Right cardiac atrium (tissue), 5 donors: ENCODE measurements at places on chromosomes 4 and X.

GRCh38 chrX:120446498-120446897 lies 22.6 kb downstream of the LAMP2 start:
- DNase-seq, result no peak

DNA sequence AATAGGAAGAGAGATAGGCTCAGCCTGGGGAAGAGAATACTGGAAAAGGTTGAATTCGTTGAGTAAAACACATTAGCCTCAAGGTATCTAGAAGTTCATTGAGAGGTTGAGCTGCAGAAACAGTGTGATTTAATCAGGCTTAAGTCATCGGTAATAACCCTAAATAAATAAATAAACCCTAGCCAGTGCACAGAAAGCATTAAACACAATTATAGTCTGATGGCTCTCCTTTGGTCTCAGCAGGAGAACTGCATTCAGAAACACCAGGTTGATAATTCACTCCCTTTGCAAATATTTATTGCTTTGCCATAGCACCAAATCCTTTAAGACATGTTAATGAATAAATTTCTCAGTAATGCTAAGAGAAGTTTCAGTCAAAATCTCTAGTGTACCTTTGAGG lies 9.6 kb downstream of the DCX start:
- DNase-seq, result no peak

- no peak for DNase-seq
Observed at GRCh38 chr4:149897783-149898182, 82.1 kb upstream of the IQCM start.

- DNase-seq, result peak; percentile 84
Observed at GRCh38 chrX:11665168-11666111, at the start of gene ARHGAP6. ARHGAP6 (minus strand) TSS chrX:11665920; CDS start chrX:11664828, 1,092 bp downstream.

DNA sequence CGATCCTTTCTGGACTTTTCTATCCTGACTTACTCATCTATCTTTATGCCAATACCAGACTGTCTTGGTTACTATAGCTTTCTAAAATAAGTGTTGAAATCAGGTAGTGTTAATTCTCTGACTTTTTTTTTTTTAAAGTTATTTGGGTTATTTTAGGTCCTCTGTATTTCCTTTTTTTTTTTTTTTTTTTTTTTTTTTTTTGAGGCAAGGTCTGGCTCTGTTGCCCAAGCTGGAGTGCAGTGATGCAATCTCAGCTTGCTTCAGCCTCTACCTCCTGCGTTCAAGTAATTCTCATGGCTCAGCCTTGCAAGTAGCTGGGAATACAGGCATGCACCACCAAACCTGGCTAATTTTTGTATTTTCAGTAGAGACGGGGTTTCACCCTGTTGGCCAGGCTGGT lies 2.8 kb upstream of the NELFA start:
- no peak for DNase-seq

DNA sequence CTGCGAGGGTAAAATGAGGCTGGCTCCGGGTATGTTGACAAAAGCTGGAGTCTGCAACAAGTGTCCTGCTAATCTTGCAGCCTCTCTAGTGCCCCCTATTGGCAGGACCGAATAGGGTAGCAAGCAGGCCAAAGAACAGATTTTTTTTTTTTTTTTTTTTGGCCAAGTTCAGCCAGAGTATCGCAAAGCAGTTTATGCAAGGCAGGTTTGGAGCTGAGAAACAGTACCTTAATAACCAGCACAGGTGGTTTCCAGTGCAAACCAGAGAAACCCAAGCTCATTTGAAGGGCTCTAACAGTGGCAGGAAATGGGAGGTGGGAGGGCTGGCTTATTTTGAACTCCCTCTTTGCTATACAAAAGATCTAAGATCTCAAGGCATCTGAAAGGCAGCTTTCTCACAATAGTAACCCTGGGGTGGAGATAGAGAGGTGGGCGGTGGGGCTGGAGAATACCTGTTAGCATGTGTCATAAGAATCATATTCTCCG lies 38.2 kb upstream of the OCIAD2 start:
- no peak for DNase-seq

- DNase-seq, result no peak
Observed at GRCh38 chrX:87338510-87338909, 179.1 kb upstream of the KLHL4 start.

DNA sequence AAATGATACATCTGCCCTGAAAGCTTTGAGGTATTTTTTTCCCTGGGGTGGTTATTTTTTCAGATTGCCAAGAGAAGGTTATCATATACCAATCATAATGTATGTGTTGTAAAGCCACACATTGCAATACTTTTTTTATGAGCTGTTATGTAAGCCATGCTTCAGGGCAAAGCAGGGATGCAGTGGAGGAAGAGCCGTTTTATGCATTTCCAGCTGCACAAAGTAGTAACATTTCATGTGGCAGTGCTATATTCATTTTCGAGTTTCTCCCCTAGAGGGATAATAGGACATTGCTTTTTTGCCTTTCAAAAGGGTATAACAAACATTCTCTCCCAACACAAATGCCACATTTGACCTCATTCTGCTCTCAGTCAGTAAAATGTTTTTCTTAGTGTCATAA lies 68.5 kb downstream of the GALNT7 start:
- no peak for DNase-seq

DNA sequence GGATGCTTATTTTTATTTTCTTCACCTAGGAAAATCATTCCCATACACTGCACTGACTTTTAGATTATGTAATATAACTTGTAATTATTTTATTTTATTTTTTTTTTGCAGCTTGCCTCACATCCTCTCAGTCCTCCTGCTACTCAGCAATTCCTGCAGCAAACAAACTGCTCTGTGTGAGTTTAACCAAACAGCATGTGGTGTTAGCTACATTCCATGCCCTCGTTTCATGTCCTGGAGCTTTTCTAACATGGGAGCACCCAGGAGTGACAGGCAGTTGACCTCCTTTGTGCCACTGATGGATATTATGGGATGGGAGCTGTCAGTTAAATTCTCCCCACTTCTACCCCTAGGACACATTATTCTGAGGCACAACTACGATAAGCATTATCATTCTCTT lies 24.8 kb downstream of the CXCL1 start:
- no peak for DNase-seq

GRCh38 chrX:9729171-9729885 lies 36.3 kb downstream of the GPR143 start:
- DNase-seq, result no peak

GRCh38 chrX:79288733-79289132 lies 78.4 kb downstream of the ITM2A start:
- DNase-seq, result no peak
